ENCODE measurements at places on chromosomes 16 and 17.

GRCh38 chr17:80126449-80126715, 20.5 kb downstream of the EIF4A3 start:
- DNase-seq, result no peak

DNA sequence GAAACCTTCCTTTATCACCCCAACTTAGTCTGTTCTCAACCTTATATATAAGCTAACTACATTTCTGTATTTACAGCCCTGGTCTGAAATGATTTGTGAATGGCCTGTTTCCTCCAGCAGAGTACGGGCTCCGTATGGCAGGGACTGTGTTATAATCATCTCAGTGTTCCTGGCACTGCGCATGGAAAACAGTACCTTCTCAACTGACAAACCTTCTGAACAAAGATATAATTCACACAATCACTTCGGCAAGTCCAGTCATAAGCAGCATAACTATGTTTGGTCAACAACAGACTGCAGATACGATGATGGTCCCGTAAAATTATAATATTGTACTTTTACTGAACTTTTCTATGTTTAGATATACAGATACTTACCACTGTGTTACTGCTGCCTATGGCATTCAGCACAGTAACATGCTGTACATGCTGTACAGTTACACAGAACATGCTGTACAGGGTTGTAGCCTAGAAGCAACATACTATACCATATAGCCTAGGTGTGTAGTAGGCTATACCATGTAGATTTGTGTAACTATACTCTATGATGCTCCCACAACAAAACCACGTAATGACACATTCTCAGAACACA, 30.0 kb downstream of the ANKFY1 start:
- no peak for DNase-seq

DNA sequence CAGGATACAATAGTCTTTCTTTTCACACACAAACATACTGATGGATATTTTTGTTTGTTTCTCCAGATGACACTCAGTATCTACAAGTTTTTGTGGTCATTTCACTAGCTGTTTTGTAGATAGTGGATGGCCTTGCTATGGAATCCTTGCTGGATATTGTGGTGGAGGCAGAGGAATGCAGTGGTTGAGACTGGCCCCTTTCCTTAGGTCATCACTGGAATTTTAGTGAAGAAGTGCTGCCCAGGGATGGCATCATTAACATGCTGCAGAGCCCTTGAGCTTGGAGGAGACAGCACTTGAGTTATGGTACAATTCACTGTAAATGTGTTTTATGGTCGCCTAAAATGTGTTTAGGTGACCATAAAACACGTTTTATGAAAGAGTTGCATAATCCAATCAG, 455.9 kb upstream of the HSBP1 start:
- DNase-seq, result no peak

DNA sequence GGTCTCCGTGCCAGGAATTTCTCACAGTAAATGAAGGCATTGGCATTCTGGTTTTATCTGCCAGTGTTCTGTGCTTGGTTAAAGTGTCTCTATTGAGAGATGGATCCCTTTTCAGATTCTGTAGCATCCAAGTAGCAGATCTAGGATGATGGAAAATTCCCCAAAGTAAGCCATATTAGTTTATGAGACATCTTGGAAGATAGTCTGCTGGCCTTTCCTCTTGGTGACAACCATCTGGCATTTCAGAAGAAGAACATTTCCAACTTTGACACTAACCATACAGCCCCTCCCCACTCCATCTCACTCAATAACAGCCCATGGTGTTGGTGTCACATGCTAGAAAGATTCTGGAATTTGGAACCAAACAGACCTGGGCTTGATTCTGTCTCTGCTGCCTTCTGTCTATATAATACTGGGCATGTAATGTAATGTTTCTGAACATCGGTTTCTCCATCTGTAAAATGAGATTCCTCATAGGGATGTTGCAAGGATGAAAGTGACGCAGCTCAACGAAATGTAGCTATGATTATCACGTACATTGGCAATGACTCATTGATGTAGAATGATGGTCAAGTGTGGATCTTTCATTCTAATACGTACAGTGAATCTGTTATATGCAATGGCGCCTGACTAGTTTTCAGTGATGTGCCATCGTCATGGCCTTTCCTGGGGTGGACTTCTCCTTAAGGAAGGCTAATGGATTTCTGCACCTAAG, 32.6 kb upstream of the PIRT start:
- no peak for DNase-seq

- no peak for DNase-seq
These were observed 60.9 kb downstream of the MRTFB start for GRCh38 chr16:14131774-14132695.

- DNase-seq, result no peak
These were observed 1.9 kb downstream of the CMC2 start for GRCh38 chr16:81004646-81005353.

DNA sequence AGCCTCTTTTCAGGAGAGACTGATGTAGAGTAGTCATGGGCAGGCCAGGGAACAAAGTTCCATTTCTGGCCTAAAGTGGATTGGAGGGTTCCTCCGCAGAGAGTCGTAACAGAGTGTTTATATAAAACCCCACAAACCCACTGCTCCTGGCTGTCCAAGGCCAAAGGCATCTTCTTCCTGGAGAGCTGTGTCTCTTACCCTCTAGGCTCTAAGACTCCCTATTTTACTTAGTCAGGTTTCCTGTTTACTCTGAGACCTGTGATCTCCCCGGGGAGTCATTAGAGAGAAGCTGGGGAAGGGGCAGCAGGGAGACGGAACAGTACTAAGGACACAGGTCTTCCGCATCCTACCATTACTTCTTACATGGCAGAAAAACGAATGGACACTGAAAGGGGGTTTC, 69.5 kb downstream of the HIC1 start:
- no peak for DNase-seq

- DNase-seq, result peak; percentile 44
These were observed 9.4 kb downstream of the RPL19 start for GRCh38 chr17:39209317-39210092.

DNA sequence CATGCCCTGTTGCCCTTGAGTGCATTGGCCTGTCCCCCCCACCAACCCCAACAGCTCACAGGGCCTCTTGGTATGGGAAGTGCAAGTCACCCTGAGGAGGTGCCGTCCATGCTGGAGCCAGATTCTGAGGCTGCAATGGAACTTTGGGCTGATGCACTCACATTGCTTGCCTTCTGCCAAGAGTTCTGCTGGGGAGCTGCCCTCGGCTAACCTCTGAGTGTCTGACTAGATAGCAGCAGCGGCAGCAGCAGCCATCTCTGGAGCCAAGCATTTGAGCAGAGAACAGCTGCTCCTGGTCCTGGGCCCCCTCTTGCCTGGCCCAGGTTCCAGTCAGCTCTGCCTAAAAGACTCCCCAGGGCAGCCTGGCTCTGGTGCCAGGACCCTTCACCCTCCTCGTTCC, 61.5 kb downstream of the GNAO1 start:
- no peak for DNase-seq

DNA sequence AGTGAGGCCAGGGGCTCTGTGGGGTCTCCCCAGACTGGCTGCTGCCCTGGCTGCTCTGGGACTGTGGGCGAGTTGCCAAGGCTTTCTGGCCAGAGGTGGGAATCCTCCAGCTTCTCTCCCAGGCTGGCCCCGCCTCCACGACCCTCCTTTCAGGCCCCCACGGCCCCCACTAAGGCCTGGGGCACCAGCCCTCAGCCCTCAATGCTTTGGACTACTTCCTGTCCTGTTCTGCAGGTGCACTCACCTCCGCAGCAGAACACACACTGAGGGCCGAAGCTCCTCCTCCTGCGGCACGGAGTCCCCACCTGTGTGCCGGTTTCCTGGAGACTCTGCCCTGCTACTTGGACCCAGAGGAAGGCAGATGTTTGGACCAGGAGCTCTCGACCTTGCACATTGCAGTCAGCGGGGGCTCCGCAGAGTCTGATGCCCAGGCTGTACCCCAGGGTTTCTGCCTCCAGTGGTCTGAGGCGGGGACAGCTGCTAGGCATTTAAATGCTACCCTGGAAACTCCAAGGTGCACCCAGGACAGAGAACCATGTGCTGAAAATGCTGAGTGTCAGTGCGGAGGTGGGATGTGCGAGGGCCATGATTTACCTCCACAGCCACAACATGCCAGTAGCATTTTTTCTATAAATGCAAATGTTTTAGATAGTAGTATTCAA, 223.8 kb downstream of the IRF8 start:
- no peak for DNase-seq

- no peak for DNase-seq
These were observed 2.6 kb downstream of the PER1 start for GRCh38 chr17:8149419-8150193.

DNA sequence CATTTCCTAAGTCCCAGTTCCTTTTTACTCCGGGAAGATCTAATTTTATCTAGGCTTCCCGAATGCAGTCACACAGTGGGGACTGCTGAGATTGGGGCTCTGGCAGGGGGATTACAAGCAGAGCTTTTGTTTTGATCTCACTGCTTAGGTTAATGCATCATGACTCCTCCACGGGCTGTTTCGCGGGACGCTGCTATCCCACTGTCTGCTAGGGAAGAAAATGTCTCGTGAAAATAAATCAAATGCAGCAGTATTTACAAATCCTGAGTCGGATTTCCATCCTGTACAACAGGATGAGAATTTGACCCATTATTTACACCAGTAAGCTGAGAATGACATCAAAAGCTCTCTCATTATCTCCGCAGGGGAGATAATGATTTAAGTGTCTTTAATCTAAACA, 83.8 kb downstream of the CDH11 start:
- DNase-seq, result no peak

DNA sequence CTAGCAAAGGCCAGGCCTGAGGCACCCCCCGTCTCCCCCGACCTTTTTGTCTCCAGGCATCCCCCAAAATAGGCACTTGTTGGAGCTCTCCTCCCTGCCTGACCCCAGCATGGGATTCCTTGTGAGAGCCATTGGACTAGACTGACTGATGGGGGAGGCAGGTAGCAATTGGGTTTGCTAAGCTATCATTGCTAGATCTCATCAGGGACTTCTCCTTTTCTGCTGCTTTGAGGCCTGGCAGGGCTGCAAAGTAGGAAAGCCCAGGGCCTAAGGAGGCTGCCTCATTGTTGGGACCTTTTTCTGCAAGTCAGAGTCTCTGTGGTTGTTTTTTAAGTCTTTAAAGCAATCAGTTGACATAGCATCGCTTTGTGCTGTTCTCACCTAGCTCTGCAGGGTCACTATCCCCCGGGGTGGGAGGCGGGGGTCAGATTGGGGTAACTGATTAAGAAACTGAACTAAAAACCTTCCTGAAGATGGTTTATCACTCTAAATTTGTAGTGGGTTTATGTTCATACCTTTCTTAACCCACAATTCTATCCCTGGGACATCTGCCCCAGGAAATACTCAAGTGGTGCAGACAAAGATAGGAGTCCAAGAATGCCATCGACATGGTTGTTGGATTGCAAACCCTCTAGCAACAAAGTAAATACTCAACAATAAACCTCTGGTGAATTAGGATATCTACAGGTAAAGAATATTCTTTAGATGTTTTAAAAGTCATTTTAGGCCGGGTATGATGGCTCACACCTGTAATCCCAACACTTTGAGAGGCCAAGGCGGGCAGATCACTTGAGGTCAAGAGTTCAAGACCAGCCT, 28.0 kb downstream of the LLGL2 start:
- DNase-seq, result no peak

DNA sequence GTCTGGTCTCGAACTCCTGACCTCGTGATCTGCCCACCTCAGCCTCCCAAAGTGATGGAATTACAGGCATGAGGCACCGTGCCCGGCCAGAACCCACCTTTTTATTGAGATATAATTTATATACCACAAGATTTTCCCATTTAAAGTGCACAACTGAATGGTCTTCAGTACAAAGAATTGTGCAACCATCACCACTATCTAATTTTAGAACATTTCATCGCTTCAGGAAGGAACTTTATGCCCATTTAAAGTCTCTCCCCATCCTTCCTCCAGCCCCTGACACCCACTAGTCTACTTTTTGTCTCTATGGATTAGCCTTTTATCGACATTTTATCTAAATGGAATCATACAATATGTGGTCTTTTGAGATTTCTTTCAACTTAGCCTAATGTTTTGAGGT, 25.4 kb upstream of the HELZ start:
- no peak for DNase-seq

DNA sequence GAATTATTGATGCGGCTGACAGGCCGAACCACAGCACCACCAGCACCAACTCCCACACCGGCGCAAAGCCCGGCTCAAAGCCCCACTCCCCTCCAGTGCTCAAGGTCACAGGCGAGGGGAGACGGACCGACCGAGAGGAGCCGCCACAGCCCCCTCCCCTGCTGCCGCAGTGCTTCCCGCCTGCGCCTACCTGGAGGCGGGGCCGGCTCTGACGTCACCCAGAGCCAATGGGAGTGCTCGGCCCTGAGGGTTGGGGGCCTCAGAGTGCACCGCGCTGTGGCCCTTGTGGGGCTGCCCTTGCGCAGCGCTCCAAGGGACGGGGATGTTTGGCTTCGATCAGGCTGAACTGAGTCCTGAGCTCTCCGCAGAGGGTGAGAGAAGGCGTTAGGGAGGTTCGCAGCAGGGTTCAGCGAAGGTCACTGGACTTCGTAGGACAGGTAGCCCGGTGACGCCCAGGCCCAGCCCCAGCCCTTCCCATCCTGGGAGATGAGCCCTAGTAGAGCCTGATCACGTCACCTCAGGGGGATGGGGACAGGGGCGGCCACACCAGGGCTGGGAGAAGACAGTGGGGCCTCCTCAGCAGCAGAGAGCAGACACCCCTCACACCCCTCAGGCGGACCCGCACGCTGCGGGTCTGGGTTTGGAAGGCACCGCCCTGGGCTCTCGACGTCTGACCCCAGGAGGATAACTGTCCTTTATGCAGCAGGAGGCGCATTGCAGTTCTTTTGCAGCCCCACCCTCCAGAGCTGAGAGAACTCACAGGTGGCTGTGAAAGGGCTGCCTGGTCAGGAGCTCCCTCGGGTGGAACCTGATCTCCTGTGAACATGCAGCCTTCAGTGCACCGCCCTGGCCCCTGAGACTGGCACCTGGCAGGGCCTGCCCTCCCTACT, 1.5 kb downstream of the NDRG4 start:
- no peak for DNase-seq

- DNase-seq, result no peak
These were observed 2.1 kb downstream of the NLGN2 start for GRCh38 chr17:7409716-7410115.

DNA sequence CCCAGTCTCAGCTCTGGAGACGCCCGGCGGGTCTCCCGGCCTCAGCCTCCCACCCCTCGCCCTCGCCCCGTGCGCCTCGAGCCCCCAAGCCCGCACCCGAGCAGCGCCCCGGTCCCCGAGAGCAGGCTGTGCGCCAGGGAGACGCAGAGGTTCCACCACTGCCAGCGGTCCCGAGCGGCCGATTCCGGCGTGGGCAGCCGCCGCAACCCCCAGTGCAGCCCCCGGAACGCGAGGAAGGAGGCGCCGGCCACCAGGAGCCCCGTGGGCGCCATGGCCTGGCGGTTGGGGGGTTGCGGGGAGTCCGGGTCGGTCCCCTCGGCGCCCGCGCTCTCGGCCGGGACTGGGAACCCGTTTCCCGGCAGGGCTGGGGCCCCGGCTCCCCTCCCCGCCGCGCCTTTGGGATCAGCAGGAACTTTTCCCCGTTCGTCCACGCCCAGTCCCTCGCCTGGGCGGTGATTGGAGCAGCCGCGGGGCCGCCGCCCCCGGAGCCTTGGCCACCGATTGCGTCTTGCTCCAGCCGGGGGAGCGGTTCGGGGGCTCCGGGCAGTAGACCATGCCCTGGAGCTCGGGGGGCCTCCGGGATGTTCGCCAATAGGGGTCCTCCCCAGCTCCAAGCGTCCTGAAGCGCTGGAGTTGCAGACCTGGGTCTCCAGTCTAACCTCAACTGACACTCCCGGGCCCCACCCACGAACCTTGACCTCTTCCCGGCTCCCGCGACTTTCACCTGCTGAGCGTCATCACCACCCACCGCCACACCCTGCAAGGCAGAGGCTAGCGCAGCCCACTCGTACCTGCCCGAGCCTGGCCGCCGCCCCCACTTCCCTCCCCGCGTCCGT, at the start of gene TLCD2:
Gene TLCD2 (minus strand): TSS at position 407 of the 836 bp plus-strand sequence. CDS start 135 bp downstream, at position 272.
- DNase-seq, result no peak

All from activated CD4-positive, CD25-positive, alpha-beta regulatory T cell treated with anti-CD3 and anti-CD28 coated beads, Interleukin-2, amount 50 U/mL, for 16 hours (primary cell).